ENCODE measurements at places on chromosomes 7 and 10. TPM values are rescaled to one million over a fixed set of nuclear protein-coding genes. Genes with fewer than 3 reads are reported as not detected.

DNA sequence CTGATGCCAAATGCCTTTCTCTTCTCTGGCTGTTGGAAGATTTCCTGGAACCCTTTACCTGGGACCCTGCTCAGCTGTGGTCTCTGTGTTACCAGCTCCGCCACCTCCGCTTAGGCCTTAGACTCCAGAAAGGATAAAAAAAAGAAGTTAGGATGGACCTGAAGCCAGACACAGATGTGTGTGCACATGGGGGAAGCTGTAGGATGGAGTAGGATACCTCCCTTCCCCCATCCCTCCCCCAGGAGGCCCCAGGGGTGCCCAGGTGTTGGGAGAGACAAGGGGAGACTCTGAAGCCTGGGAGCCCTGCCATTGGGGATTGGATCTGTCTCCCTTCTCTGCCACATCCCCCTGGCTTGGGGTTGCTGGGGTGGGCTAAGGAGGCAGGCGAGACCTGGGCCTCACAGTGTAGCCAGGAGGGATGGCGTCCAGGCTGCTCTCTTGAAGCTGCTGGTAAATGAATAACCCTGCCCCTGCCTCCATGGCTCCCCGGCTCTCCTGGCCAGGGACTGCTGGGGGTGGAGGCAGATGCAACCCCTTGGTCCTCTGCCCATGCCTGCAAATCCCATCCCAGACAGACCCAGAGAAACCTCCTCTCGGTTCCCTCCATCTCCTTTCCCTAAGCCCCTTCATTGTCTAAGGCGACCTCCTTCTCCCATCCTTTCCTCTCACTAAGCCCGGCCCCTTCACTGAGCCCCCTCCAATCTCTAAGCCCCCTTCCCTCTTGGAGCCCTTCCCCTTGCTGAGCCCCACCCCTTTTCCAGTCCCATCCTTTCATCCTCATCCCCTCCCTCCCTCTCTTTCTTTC, 8.0 kb downstream of the CLDN3 start:
- no peak for DNase-seq

- no peak for DNase-seq
Measured at GRCh38 chr7:149319376-149319775, 57.4 kb downstream of the ZNF783 start.

DNA sequence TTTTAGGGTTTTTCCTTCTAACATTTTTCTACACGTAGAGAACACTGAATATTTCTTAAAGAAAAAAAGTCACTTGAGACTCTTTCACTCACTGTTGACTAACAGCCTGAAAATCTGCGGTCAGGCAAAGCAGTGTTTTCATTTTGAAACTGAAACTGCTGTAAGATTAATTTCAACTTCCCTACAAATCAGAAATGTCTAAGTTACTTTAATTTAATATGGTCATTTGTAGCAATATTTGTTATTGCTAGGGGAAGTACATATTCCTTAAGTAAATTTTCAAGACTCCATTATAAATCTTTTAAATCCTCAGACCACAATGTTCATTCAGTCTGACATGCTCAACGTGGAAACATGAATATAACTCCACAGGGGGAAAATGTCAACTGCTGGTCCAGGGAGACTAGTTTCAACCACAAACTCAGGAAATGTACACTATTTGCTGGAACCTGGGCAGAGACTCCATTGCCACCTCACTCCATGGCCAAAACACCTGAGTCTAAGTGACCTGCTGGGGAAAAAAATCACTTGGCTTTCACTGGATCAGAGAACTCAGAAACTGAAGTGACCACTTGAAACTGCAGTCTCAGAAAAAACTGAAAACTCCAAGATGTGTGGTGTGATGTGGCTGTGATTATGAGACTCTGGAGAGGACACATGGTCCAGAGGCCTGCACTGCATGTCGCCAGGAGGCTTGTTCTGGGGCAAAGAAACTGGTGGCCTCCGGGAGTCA, 161.2 kb downstream of the TAX1BP1 start:
- DNase-seq = peak; percentile 53

GRCh38 chr7:34900891-34901513, 136.3 kb downstream of the DPY19L1 start:
- DNase-seq = no peak

- DNase-seq = no peak
Measured at GRCh38 chr7:141484907-141485306, 66.3 kb upstream of the AGK start.

GRCh38 chr7:155585951-155586350, 39.6 kb upstream of the CNPY1 start:
- no peak for DNase-seq

- DNase-seq = no peak
Measured at GRCh38 chr10:29756451-29756850, 121.7 kb upstream of the SVIL start.

- no peak for DNase-seq
Measured at GRCh38 chr10:123016228-123016627, 7.4 kb downstream of the ACADSB start.

- DNase-seq = no peak
Measured at GRCh38 chr10:1515121-1515779, 222.1 kb downstream of the ADARB2 start.

DNA sequence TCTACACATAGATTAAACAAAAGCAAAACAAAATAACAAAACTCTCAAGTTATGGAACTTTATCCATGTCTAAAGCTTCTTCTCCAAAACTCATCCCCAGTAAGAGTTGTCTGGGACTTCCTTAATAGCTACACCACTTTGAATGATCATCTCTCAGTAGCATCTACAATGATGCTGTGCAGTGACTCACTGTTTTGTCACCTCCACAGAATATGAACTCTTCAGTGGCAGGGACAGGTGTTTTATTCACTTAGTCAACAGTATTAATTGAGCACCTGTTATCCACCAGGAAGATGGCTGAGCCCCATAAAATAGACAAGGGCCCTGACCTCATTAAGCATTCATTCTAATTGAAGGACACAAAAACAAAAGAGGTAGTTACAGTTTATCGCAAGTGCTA, 350.7 kb downstream of the ELMO1 start:
- DNase-seq = no peak

DNA sequence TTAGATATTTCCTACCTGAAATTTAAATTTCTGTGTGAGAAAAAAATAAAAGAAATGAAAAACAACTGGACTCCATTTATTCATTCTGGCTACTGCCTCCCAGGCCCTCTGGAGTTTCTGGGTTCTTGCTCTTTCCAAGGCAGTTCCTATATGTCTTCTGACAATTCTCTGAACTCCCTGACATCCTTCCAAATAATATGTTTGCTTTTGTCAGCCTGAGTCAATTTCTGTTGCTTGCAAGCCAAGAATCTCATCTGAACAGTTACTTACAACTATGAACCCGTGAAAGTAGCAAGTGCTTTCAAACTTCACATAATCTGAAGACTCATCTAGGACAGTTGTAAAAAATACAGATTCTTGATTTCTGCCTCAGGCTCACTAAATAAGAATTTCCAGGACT, 216.7 kb upstream of the NPVF start:
- no peak for DNase-seq

DNA sequence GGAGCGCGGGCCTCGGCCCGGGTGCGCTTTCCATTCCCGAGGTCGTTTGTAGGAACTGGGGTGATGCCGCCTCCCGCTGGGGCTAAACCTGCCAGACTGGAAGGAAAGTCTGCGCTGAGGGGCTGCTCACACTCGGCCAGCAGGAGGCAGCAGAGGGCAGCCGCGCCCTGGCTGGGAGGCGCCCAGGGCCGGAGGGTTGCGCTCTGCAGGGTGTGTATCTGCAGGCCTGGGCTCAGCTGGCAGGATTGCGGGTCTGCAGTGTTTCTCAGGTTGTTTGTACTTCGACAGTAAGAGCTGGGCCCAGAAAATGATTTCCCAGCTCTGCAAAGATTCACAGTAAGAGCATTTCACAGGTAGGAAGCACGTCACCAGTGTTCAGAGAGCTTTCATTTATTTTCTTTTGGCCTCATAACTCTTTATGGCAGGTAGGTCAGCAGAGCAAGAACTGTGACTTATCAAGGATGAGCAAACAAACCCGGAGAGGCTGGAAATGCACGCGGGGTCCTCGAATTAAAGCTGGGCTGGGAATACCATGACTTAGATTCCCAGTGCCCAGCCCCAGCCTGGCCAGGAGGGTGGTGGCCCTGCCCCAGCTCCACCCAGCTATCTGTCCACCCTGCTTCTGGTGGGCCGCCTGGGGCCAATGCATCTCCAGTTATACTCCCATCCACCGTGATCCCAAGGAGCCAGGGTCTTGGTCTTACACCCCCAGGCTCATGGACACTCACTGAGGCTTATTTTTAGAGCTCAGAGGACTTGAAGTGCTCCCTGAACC, 15.2 kb upstream of the PPP2R2D start:
- peak; percentile 87 for DNase-seq

GRCh38 chr10:42988517-42989395, 88.1 kb upstream of the RET start:
- no peak for DNase-seq

- no peak for DNase-seq
Measured at GRCh38 chr7:69684369-69685292, 86.4 kb downstream of the AUTS2 start.

DNA sequence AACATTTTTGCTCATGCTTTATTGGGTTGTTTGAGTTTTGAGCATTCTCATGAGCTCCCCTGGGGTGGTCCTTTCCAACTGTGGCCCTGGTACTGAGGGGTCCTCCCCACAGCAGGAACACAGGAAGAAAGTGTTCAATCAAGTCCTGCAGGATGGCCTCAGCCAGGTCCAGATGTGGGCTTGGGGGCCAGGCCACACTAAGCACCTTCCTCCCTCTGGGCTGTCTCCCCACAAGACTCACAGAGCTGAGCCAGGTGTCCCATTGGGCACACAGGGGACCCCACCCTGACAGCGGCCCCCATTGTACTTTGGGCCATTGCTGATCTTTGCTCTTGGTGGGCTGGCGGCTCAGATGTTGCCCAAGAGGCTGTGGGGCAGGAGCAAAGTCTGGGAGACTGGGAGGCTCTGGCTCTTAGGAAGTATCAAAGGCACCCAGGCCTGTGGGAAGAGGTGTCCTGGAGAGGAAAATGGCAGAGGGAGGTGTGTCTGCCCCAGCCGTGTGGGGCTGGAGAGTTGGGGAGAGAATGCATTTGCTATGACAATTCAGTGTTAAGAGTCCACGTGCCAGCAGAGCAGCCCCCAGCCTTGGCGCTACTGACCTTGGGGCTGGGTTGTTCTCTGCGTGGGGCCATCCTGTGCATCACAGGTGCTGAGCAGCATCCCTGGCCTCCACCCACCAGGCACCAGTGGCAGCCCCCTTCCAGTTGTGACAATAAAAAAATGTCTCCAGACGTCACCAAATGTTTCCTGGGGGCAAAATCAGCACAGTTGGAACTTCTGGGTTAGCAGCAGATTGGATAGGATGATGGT, 17.8 kb downstream of the SCART1 start:
- DNase-seq = no peak

The HOXA7 gene
- total RNA-seq = not detected

The AUTS2 gene
- total RNA-seq = 47.6 TPM

The RBM48 gene
- total RNA-seq = 47.3 TPM

The ANXA8 gene
- total RNA-seq = not detected

The LDB3 gene
- 0.05 TPM for total RNA-seq

The DGKB gene
- total RNA-seq = not detected
